Spleen (tissue), 13 donors: ENCODE measurements at places on chromosomes 12 and 14.
A peak's percentile ranks its signal among the peaks of the same experiment; 100 is the strongest.

GRCh38 chr12:124731869-124732268 is 131.8 kb downstream of the SCARB1 start:
- no peak for DNase-seq
- no peak overlapping the region for H3K4me3 ChIP-seq
- no peaks in the 10 kb centered on the region for H3K27me3 ChIP-seq
- no peak overlapping the region for H3K27ac ChIP-seq
- H3K4me1 ChIP-seq, result peaks cover 30% of the 10 kb centered on the region

DNA sequence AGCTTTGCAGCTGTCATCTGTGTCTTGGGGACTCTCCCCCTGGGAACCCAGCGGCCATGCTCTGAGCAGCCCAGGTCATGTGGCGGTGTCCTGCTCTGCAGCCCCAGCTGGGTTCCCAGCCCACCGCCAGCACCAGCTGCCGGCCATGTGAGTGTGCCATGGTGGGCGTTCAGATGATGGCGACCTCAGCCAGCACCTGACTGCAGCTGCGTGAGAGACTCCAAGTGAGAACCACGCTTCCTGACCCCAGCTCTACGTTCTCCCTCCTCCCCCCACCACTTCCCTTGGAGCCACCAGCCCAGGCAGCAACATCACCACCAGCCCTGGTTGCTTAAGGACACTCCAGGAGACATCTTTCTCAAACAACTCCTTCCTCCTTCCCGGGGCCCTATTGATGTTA is 68.8 kb downstream of the SLC24A4 start:
- peaks cover 41% of the 10 kb centered on the region for H3K4me1 ChIP-seq
- H3K27me3 ChIP-seq, result no peaks in the 10 kb centered on the region
- H3K27ac ChIP-seq, result peak overlapping the region; percentile 33
- DNase-seq, result no peak
- H3K4me3 ChIP-seq, result no peak overlapping the region

GRCh38 chr12:119500209-119500608 is 93.4 kb upstream of the TMEM233 start:
- no peaks in the 10 kb centered on the region for H3K36me3 ChIP-seq
- DNase-seq, result no peak
- no peak overlapping the region for H3K4me3 ChIP-seq
- H3K27ac ChIP-seq, result no peak overlapping the region
- no peaks in the 10 kb centered on the region for H3K4me1 ChIP-seq
- no peaks in the 10 kb centered on the region for H3K27me3 ChIP-seq

DNA sequence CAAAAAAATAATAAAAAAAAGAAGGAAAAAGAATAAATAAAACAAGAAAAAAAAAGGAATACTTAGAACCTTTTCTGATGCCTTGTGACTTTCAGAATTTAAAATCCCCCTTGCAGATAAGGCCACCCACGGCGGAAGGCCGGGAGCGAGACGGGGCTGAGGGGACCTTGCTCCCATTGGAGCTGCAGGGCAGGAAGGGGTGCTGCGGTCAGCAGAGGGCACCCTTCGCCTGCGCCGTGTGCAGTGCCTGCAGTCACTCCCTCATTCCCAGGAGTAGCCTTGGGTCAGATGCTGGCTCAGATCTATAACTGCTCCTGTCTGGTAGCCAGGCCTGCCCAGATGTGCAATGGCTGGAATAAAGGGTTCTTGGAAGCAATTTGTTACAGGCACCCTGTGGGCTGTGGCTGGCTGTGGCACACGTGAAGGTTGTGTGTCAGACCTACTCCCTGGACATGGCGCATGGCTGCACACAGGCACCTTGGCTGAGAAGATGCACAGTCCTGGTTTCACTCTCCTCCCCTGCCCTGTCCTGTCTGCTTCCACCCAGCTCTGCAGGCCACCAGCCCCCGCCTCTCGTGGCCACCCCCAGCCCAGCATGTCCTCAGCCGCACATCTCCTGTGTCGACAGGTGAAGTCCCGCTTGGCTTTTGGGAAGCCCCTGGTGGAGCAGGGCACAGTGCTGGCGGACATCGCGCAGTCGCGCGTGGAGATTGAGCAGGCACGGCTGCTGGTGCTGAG is 13.4 kb upstream of the ALDH2 start:
- peak; percentile 86 for DNase-seq
- no peak overlapping the region for H3K4me3 ChIP-seq
- H3K36me3 ChIP-seq, result no peaks in the 10 kb centered on the region
- no peak overlapping the region for H3K27ac ChIP-seq
- H3K4me1 ChIP-seq, result peaks cover 26% of the 10 kb centered on the region
- no peaks in the 10 kb centered on the region for H3K27me3 ChIP-seq

DNA sequence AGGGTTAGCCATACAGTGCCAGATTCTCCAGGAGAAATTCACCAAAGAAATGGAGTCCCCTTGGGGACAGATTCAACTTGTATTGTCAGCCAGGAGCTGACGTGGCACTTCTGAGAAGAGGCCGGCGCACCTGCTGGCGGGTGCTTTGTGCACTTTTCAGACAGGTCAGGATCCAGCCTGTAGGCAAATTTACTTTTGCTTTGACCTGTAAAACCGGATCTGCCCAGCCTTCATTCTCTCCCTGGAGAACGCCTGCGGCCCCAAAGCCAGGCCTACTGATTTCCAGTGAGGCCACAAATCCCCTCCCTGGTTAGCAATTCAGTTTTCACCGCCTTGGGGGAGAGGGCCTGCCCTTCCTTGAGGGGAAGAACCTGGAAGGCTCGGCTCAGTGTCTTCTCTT is 17.4 kb downstream of the P2RX4 start:
- peaks cover 31% of the 10 kb centered on the region for H3K4me1 ChIP-seq
- DNase-seq, result peak; percentile 77
- no peak overlapping the region for H3K27ac ChIP-seq
- no peaks in the 10 kb centered on the region for H3K27me3 ChIP-seq
- H3K36me3 ChIP-seq, result no peaks in the 10 kb centered on the region
- H3K4me3 ChIP-seq, result no peak overlapping the region

GRCh38 chr14:73630009-73630780 is 14.6 kb upstream of the DNAL1 start:
- H3K36me3 ChIP-seq, result no peaks in the 10 kb centered on the region
- no peak overlapping the region for H3K4me3 ChIP-seq
- H3K4me1 ChIP-seq, result peaks cover 18% of the 10 kb centered on the region
- no peaks in the 10 kb centered on the region for H3K27me3 ChIP-seq
- H3K27ac ChIP-seq, result no peak overlapping the region

GRCh38 chr14:89128311-89129026 is 288.6 kb downstream of the FOXN3 start:
- no peak for DNase-seq
- H3K27ac ChIP-seq, result no peak overlapping the region
- no peaks in the 10 kb centered on the region for H3K4me1 ChIP-seq
- H3K27me3 ChIP-seq, result no peaks in the 10 kb centered on the region

DNA sequence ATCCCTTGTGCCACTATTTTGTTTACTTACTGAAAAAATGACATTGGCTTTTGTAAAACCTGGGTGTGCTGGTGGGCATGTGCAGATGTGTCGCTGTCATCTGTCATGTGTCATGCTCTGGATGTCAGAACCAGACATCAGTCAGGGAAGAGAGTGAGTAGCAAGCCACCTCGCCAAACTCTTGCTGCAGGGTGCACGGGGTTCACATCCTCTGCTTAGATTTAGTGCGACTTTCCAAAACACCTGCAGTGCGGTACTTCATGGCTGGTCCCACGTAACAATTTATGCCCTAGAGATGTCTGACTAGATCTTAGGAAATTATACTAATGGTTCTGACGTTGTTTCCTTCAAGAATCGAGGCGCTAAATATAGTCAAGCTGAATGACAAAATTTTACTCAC is 106.7 kb downstream of the CRADD start:
- H3K27ac ChIP-seq, result no peak overlapping the region
- H3K4me1 ChIP-seq, result peaks cover 28% of the 10 kb centered on the region
- H3K27me3 ChIP-seq, result no peaks in the 10 kb centered on the region
- H3K4me3 ChIP-seq, result no peak overlapping the region

DNA sequence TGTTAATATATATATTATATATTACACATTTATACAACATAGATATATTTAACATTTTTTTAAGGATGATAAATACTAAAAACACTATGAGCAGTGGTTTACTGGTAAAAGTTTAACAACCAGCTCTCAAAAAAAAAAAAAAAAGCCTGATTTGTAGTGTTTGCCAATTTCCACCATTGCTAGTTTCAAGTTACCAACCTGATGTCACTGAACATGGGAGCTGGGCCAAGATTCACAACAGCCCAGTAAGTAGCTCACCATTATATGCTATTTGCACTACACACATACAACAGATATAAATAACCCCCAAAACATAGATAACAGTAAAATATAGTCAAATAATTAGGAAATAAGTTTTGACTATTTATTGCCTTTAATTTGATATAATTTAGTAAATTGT is 28.9 kb upstream of the TMX1 start:
- no peak overlapping the region for H3K4me3 ChIP-seq
- no peaks in the 10 kb centered on the region for H3K36me3 ChIP-seq
- no peak for DNase-seq
- no peak overlapping the region for H3K27ac ChIP-seq
- no peaks in the 10 kb centered on the region for H3K4me1 ChIP-seq

DNA sequence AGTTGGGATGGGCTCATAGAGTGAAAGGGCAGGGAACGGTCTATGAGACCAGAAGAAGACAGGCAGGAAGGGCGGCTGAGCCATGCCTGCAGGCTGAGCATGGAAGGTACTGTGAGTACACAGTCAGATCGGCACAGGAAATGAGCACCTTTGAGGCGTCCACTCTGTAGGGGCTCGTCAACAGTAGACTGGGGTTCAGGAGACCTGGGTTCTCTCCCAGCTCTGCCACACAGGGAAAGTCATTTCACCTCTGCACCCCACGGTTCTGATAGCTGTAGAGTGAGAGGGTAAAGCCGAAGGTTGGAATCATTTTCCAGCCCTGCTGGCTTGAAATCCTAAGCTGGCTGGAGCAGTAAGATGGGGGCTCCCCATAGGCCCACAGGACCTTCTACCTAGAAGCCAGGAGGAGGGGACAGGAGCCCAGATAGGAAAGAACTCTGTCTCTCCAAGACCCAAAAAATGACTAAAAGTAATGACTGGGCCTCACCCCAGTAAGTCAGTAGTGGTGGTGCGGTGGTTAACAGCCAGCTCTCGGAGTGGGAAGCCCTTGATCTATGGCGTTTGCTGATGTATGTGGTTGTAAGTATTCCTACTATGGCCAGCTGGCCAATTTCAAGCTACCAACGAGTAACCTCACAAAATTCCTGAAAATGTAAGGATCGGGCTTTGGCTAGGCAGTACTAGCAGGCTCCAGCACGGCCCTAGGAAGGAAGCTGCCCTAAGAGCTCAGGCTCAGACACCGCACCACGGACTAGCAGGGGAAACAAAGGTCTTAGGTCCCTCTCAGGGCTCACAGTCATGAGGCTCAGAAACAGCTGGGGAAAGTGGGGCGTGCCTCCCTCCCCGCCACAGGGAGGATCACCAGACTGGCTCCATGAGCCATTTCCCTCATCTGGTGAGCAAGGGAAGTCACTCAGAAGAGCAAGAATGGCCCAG is 10.3 kb upstream of the CD27 start:
- H3K4me1 ChIP-seq, result peaks cover 38% of the 10 kb centered on the region
- no peaks in the 10 kb centered on the region for H3K27me3 ChIP-seq
- no peak overlapping the region for H3K27ac ChIP-seq
- no peak for DNase-seq

DNA sequence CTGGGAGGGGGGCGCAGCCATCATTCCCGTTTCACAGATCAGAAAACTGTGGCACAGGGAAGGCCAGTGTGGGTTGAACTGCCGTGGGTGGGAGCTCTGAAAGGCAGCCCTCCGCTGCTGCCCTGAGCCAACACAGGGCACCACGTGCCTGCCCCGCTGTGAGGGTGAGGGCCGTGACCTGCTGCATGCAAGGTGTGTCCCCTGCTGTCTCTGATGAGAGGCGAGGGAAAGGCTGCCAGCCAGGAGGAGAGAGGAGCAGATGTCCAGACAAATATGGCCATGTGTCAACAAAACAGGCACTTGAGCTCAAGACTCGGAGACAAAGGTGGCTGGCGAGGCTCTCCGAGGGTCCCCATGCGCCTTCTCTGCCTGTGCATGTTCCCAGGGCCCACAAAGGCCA is 108.8 kb downstream of the RBM19 start:
- no peak overlapping the region for H3K27ac ChIP-seq
- H3K36me3 ChIP-seq, result peaks cover 33% of the 10 kb centered on the region
- DNase-seq, result no peak
- no peak overlapping the region for H3K4me3 ChIP-seq

- H3K36me3 ChIP-seq, result no peaks in the 10 kb centered on the region
- DNase-seq, result no peak
- H3K27ac ChIP-seq, result no peak overlapping the region
- H3K27me3 ChIP-seq, result no peaks in the 10 kb centered on the region
- no peak overlapping the region for H3K4me3 ChIP-seq
Observed at GRCh38 chr12:28776220-28776619, 372.9 kb upstream of the FAR2 start.

- H3K27ac ChIP-seq, result no peak overlapping the region
- no peaks in the 10 kb centered on the region for H3K4me1 ChIP-seq
- no peak overlapping the region for H3K4me3 ChIP-seq
- no peak for DNase-seq
Observed at GRCh38 chr12:13952096-13952495, 29.3 kb downstream of the GRIN2B start.

DNA sequence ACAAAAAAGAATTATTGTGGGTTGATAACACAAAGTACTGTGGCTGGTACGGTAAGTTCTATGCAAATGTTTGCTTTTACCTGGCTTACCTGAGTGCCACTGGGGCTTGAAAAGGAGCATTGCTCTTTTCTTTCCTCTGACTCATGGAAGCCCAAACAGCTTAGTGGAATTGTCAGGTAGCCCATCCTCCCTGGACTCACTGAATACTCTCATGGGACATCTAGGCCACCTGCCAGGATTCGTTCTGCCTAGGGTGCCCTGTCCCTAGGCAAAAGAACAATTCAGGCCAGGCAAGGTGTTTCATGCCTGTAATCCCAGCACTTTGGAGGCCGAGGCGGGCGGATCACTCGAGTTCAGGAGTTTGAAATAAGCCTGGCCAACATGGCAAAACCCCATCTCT is 22.5 kb upstream of the YAF2 start:
- H3K4me3 ChIP-seq, result no peak overlapping the region
- H3K27ac ChIP-seq, result no peak overlapping the region
- H3K36me3 ChIP-seq, result no peaks in the 10 kb centered on the region
- H3K27me3 ChIP-seq, result no peaks in the 10 kb centered on the region
- no peaks in the 10 kb centered on the region for H3K4me1 ChIP-seq

GRCh38 chr12:59517522-59517921 is 78.3 kb upstream of the SLC16A7 start:
- DNase-seq, result no peak
- H3K27ac ChIP-seq, result no peak overlapping the region
- no peak overlapping the region for H3K4me3 ChIP-seq
- H3K36me3 ChIP-seq, result no peaks in the 10 kb centered on the region
